ENCODE measurements at places on chromosomes 5 and 9.

DNA sequence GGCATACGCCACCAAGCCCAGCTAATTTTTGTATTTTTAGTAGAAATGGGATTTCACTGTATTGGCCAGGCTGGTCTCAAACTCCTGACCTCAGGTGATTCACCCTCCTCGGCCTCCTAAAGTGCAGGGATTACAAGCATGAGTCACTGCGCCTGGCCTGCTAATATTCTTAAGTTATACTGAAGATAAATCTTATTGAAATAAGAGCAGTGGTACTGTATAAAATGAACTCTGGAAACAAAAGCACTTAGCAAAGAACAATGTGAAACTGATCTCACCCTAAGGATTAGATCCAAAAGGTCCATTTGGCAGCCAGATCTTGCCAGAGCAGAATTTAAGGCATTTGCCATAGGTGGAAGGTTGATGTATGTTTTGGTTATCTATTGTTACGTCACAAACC, 27.1 kb downstream of the CYSTM1 start:
- no peak for DNase-seq

- DNase-seq: no peak
These were observed 259.1 kb upstream of the DAPK1 start for GRCh38 chr9:87238545-87238944.

DNA sequence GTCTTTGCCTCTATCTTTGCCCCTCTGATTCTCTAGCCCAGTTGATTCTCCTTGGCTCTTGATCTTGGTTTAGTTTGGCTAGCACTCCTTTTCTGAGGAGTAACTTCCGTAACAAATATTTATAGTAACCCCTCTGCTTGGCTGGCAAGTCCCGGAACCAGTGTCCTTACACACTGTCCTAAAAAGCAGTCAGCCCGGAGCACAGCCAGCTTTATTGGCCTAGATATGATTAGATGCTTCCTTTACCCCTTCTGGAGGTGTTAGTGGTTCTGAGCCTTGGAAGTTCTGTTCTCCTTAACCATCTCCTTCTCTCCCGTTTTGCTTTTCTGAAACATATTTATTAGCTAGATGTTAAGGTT, 17.0 kb upstream of the MSMP start:
- no peak for DNase-seq

DNA sequence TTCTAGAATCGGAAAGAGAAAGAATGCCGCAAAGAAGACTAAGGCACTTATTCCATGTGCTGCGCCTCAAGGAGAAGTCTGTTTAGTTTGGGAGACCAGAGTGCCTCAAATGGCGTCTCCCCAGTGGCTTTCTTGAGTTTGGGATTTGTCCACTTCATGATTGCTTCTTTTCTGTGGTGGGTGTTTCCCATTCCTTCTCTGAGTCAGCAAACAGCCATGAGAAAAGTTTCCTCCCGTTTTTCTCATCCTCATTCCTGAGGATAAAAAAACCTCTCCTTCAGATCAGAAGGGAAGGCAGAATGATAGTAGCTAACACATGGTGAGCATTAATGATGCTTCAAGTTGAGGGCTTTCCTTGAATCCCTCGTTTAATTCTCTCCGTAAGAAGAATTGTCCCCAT, 275.9 kb upstream of the WWC1 start:
- DNase-seq: no peak

DNA sequence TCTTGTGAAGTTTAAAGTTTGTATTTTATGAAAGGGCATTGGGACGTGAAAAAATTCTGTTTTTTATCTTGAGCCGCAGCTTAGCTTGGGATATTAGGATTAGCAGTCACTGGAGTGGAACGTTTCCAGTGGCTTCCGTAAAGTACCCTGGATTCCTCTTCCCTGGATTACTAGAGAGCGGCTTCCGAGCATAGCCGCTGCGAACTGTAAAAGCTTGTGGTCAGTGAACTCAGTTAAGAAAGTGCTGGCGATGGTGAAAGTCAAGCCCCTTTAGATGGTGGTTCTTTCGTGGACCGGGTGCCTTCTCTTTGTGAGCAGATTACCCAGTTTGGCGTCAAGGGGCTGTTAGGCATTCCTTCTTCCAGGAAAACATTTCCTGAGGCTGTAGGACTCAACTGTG, 168.1 kb downstream of the KDM4C start:
- DNase-seq: no peak

DNA sequence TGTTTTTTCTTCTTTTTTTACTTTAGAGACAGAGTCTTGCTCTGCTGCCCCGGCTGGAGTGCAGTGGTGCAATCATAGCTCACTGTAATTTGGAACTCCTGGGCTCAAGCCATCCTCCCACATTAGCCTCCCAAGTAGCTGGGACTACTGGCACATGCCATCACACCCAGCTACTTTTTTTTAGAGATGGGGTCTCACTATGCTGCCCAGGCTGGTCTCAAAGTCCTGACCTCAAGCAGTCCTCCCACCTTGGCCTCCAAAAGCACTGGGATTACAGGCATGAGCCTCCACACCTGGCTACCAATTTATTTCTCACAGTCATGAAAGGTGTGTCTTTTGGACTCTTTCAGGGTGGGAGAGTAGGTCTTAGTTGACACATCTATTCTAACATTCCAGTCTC, 83.0 kb upstream of the FAM120A start:
- no peak for DNase-seq

GRCh38 chr9:105445203-105445881, 2.5 kb upstream of the FSD1L start:
- DNase-seq: no peak

- DNase-seq: no peak
These were observed 50.1 kb upstream of the PWWP2A start for GRCh38 chr5:160169326-160169725.

GRCh38 chr9:4397917-4398316, 92.4 kb upstream of the SLC1A1 start:
- DNase-seq: no peak

- peak; percentile 11 for DNase-seq
These were observed 150.9 kb downstream of the ADGRV1 start for GRCh38 chr5:90709323-90710155.

DNA sequence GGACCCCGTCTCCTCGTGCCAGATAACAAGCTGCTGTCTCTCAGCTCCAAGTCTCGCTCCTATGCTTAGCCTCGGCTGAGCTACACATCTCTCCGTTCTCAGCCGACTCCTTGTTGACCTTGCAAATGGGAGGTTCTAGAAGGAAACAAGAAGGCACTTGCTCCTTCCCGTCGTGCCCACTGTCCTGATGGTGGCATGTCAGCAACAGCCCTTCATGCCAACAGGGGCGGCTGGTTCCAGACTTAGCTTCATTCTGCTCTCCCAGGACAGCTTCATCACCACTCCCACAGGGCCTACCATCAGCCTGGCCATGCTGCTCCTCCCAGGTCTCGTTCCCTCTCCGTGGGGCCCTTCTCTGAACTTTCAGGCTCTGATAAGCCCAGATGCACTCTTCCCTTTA, 13.0 kb upstream of the RASGEF1C start:
- no peak for DNase-seq

- DNase-seq: no peak
These were observed 12.4 kb downstream of the SPATA31E1 start for GRCh38 chr9:87894998-87895625.

- no peak for DNase-seq
These were observed 431.0 kb upstream of the MEF2C start for GRCh38 chr5:89313804-89314588.

- DNase-seq: no peak
These were observed 2.7 kb upstream of the CNOT6 start for GRCh38 chr5:180491496-180491895.

GRCh38 chr5:73336366-73336765, 112.2 kb downstream of the FOXD1 start:
- DNase-seq: no peak

DNA sequence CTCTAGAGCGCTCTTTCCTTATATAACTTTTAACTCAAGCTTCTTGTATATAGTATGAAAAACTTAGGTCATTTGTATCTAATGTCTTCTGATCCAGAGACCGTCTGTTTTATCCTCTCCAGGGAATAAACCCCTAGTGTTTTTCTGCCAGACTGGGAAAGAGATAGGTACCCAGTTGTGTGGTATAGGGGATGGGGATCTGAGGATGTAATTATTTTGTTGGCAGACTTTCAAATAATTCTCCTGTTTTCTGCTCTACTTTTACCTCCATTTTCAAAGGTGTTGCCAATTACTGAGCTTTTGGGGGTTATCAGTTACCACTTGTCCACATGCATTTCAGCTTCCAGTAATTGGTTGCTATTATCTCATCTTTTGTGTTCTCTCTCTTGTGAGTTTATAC, 17.9 kb downstream of the CCDC171 start:
- DNase-seq: no peak

DNA sequence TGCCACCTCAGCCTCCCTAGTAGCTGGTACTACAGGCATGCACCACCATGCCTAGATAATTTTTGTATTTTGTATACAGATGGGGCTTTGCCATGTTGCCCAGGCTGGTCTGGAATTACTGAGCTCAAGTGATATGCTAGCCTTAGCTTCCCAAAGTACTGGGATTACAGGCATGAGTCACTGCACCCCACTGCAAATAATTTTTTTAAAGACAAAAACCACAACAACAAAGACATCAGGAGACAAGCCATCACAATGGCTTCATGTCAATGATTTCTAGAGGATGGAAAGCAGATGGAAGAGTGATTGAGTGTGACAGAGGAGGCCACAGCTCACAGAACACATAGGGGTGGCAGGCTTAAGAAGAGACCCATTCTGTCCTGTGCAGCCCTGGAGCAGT, 97.9 kb upstream of the PCSK1 start:
- no peak for DNase-seq

DNA sequence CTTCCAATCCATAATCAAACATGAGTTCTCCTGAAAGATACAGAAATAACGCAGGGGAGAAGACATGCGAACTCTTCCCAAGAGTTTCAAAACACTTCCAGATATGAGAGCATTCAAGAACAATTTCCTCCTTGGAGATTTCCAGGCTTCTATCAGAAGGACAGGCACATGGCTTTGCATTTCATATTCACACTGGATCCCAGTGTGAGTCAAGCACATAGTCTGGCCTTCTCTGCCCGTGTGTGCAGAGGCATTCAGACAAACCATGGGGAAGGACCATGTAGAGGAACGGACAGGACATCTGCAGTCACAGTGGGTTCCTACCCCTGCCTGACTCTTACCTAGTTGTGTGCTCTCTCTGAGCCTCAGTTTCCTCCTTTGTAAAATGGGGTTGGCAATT, 384.5 kb downstream of the NTRK2 start:
- no peak for DNase-seq

DNA sequence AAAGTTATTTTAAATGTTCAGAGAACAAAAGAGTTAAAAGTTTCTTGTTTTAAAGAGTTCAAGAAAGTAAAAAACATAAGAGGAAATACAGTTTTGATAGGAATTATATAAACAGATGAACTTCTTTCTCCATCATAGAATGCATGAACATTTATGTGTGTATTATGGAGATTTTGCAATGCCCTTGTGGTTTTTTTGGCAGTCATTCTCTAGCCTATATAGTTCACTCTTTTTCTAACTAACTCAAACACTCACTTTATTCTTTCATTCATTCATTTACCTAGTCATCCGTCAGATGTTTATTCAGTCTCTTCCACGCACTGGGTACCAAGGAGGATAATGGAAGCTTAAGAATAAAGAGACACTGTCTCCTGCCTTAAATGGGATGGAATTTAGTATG, 195.9 kb upstream of the VLDLR start:
- DNase-seq: no peak

DNA sequence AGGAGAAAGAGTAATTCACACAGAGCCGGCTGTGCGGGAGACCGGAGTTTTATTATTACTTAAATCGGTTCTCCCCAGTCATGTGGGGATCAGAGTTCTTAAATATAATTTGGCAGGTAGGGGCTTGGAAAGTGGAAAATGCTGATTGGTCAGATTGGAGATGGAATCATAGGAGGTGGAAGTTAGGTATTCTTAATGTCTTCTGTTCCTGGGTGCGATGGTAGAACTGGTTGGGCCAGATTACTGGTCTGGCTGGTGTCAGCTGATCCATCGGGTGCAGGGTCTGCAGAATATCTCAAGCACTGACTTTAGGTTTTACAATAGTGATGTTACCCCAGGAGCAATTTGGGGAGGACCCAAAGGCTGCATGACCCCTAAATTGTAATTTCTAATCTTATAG, 4.6 kb upstream of the CERCAM start:
- DNase-seq: no peak
